CD4-positive, alpha-beta memory T cell (primary cell): ENCODE measurements at places on chromosomes 11 and 22. TPM values are rescaled to one million over a fixed set of nuclear protein-coding genes. Genes with fewer than 3 reads are reported as not detected.

Gene CASP5
- total RNA-seq: not detected

Gene RBMXL2
- total RNA-seq: not detected

Gene SLC5A12
- not detected for total RNA-seq

Gene NXPE2
- total RNA-seq: not detected

Gene CASP12
- total RNA-seq: not detected

Gene EXPH5
- 4.0 TPM for total RNA-seq

Gene ELMOD1
- total RNA-seq: not detected

Gene DDTL
- 5.3 TPM for total RNA-seq

- no peaks in the 10 kb centered on the region for H3K27me3 ChIP-seq
- H3K4me3 ChIP-seq: no peak overlapping the region
- DNase-seq: no peak
- no peaks in the 10 kb centered on the region for H3K36me3 ChIP-seq
- no peak overlapping the region for H3K27ac ChIP-seq
Observed at GRCh38 chr11:105829084-105829483, 193.0 kb downstream of the MSANTD4 start.

- no peak overlapping the region for H3K27ac ChIP-seq
- H3K36me3 ChIP-seq: no peaks in the 10 kb centered on the region
- H3K27me3 ChIP-seq: no peaks in the 10 kb centered on the region
- no peak overlapping the region for H3K4me3 ChIP-seq
Observed at GRCh38 chr11:118673361-118674081, 5.9 kb downstream of the TREH start.

DNA sequence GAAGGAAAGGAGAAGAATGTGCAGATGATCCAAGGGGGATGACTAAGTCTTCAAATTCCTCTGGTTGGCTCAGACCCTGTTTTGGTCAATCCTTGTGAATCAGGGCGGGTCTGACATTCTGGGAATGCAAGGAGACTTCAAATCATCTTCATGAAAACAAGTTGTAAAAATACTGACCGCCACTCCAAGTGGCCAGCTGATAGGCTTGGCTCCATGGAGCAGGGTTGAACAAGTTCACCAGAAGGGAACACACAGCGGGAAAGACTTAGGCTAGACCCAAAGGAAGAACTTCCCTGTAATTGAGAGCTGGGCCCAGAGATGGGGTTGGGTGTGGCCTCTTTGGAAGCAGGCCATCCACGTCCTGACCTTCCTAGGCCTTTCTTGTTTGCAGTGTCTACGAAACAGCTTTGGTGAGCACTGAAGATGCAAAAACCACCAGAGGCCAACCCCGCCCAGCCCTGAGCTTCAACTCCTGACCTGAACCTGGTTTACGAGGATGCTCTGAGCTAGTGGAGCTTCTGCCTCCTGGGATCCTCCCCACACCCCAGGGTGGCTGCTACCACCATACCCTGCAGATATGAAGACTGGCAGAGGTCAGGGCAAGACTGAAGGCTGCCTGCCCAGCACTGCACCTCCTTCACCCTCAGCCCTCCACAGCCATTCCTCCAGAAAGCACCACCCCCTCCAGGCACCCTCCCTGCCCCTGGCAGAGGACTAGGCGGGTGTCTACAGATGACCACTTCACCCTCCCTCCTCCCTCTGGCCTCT is 26.1 kb downstream of the GDPD5 start:
- no peak overlapping the region for H3K27ac ChIP-seq
- H3K36me3 ChIP-seq: no peaks in the 10 kb centered on the region

GRCh38 chr22:19599626-19600243 is 75.5 kb upstream of the CLDN5 start:
- peaks cover 43% of the 10 kb centered on the region for H3K4me1 ChIP-seq
- H3K4me3 ChIP-seq: no peak overlapping the region
- H3K27me3 ChIP-seq: no peaks in the 10 kb centered on the region
- DNase-seq: no peak
- H3K27ac ChIP-seq: no peak overlapping the region
- no peaks in the 10 kb centered on the region for H3K36me3 ChIP-seq

DNA sequence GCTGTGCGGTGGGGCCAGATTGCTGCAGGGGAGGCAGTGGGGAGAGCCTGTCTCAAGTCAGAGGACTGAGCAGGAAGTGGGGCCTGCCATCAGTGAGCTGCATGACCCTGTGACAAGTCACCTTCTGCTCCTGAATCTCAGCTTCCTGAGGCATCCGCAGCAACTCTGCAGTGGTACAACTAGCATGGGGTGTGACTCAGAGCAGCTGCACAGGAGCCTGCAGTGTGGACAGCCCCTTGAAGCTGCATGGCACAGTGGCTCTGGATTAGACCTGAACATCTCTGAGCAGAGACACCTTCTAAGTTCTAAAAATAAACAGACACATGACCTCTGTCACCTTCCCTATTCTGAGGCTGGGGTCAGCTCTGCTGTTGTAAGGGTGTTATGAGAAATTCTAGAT is 18.0 kb downstream of the FAM227A start:
- H3K27ac ChIP-seq: no peak overlapping the region
- no peak overlapping the region for H3K4me3 ChIP-seq
- no peaks in the 10 kb centered on the region for H3K4me1 ChIP-seq
- no peaks in the 10 kb centered on the region for H3K36me3 ChIP-seq
- H3K27me3 ChIP-seq: no peaks in the 10 kb centered on the region

- H3K36me3 ChIP-seq: no peaks in the 10 kb centered on the region
- H3K4me3 ChIP-seq: no peak overlapping the region
- H3K4me1 ChIP-seq: no peaks in the 10 kb centered on the region
- no peak overlapping the region for H3K27ac ChIP-seq
Observed at GRCh38 chr11:134425816-134426536, 13.9 kb upstream of the B3GAT1 start.

- no peak overlapping the region for H3K27ac ChIP-seq
- DNase-seq: no peak
- no peaks in the 10 kb centered on the region for H3K27me3 ChIP-seq
- peaks cover 50% of the 10 kb centered on the region for H3K4me1 ChIP-seq
- H3K36me3 ChIP-seq: no peaks in the 10 kb centered on the region
- H3K4me3 ChIP-seq: no peak overlapping the region
Observed at GRCh38 chr22:38309614-38310517, 7.4 kb downstream of the CSNK1E start.

GRCh38 chr11:111298413-111299100 is at the start of gene POU2AF3:
Gene POU2AF3, plus strand, starts transcription at chr11:111298546. Its CDS starts 36 bp downstream, at chr11:111298582.
- H3K36me3 ChIP-seq: no peaks in the 10 kb centered on the region
- no peaks in the 10 kb centered on the region for H3K27me3 ChIP-seq
- no peak for DNase-seq
- H3K4me1 ChIP-seq: no peaks in the 10 kb centered on the region
- H3K4me3 ChIP-seq: no peak within 1 kb of the TSS
- H3K27ac ChIP-seq: no peak within 1 kb of the TSS

DNA sequence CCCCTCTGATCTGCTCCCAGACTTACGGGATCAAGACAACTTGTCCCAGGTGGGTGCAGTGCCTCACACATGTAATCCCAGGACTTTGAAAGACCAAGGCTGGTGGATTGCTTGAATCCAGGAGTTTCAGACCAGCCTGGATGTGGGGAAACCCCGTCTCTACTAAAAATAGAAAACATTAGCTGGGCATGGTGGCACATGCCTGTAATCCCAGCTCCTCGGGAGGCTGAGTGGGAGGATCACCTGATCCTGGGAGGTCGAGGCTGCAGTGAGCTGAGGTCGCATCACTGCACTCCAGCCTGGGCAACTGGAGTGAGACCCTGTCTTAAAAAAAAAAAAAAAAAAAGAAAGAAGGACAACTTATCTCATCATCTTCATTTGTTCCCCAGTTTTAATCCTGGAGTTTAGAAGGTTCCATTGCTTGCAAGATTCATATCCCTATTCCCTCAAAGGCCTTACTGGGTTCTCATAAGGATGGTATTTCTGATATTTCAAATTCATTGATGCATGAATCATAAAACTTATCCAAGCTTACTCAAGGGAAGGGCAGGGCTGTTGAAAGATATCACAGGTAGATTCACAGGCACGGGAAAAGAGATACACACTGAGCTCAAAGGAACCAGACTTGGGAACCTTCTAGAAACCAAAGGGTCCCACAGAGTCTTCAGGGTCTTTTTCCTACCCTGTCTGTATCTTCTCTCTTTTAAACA is 14.6 kb downstream of the ENDOD1 start:
- H3K36me3 ChIP-seq: peaks cover 3% of the 10 kb centered on the region
- no peaks in the 10 kb centered on the region for H3K4me1 ChIP-seq
- no peak overlapping the region for H3K27ac ChIP-seq
- DNase-seq: no peak
- H3K4me3 ChIP-seq: no peak overlapping the region

DNA sequence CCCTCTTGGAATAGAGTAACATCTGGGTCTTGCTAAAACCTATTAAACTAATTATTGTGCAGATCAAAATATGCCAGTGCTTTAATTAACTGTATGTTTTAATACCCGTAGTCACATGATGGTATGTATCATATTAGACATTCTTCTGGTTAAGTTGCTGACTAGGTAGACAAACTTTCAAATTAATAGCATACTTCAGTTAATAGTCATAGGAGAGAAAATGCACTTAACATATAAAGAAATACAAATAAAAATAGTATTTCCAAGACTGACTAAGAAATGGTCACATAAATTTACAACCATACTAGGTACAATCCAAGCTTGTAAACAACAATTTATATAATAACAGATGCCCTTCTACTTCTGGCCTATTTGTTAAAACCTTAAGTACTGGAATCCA is 7.6 kb upstream of the EXPH5 start:
- H3K4me3 ChIP-seq: no peak overlapping the region
- no peaks in the 10 kb centered on the region for H3K36me3 ChIP-seq
- no peak for DNase-seq

- peak; percentile 5 for DNase-seq
- H3K27me3 ChIP-seq: peaks cover 33% of the 10 kb centered on the region
- H3K36me3 ChIP-seq: no peaks in the 10 kb centered on the region
- H3K27ac ChIP-seq: no peak within 1 kb of the TSS
Observed at GRCh38 chr11:75668451-75669297, at the start of gene MAP6. Gene MAP6, minus strand, starts transcription at chr11:75669038. Its CDS starts 669 bp downstream, at chr11:75668369.

DNA sequence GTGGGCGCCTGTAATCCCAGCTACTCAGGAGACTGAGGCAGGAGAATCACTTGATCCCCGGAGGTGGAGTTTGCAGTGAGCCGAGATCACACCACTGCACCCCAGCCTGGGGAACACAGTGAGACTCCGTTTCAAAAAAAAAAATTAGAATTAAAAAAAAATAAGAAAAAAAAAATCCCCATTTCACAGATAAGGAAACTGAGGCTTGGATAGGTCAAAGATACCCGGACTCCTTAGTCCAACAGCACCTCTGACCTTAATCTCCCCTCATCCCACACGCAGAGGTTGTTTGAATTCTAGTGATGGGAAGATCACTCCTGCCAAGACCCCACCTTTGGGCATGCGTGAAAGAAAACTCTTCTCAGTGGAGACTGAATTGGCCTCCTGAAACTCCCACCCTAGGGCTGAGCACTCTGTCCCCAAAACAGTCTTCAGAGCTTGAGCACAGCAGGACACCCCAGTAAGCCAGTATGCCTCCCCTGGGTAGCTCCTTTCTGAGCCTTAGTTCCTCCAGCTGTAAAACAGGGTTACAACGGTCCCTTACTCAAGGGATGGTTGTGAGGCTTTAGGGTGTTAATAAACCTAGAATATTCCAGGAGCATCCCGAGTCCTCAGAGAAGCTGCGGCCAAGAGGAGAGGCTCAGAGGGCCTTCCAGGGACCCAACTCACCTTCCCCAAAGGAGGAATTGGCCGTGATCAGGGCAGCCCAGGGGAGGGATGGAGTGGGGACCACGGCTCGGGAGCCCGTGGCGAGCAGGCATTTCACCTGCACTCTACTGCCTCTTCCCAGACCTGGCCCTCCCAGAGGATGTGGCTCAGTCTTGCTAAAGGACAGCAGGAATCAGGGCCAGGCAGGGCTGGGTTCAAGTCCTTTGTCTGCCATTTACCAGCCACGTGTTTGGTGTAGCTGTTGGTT is 73.3 kb downstream of the NFAM1 start:
- no peaks in the 10 kb centered on the region for H3K27me3 ChIP-seq
- H3K27ac ChIP-seq: no peak overlapping the region

- DNase-seq: no peak
- no peak overlapping the region for H3K4me3 ChIP-seq
- H3K27me3 ChIP-seq: no peaks in the 10 kb centered on the region
- no peaks in the 10 kb centered on the region for H3K36me3 ChIP-seq
- H3K4me1 ChIP-seq: no peaks in the 10 kb centered on the region
Observed at GRCh38 chr11:130633466-130633865, 185.0 kb downstream of the ADAMTS15 start.

GRCh38 chr22:31321421-31321820 is 24.7 kb downstream of the PATZ1 start:
- no peaks in the 10 kb centered on the region for H3K4me1 ChIP-seq
- H3K27ac ChIP-seq: no peak overlapping the region

GRCh38 chr11:111119751-111120150 is 125.8 kb upstream of the POU2AF2 start:
- no peaks in the 10 kb centered on the region for H3K4me1 ChIP-seq
- no peaks in the 10 kb centered on the region for H3K27me3 ChIP-seq
- no peak for DNase-seq
- H3K4me3 ChIP-seq: no peak overlapping the region
- H3K36me3 ChIP-seq: no peaks in the 10 kb centered on the region

DNA sequence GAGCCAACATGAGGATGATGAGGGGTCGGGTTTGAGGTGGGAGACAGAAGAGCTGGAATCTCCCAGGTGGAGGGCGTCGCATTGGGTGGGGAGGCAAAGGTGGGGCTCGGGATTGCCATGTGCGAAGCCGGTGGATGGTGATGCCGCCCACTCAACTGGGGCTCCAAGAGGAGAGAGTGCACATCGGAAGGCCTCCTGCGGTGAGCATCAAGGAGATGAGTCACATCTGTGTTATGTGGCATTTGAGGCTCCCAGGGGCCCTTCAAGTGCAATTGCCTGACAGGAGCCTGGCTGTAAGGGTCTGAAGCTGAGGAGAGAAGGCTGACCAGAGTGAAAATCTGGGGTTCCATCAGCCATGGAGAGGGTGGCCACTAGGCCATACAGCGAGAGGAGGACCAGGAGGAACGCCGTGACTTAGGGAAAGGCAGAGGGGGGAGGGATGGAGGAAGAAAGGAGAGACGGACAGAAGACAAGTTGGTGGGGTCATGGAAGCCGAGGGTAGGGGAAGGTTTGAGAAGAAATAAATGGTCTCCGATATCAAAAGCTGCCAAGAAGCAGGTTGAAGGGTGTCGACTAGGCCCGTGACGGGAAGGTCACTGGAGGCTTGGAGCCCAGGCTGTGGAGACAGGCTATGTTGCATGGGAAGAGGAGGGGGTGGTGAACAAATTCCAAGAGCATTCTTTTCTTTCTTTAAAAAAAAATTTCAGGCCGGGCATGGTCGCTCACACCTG is 21.3 kb downstream of the RASD2 start:
- no peak overlapping the region for H3K4me3 ChIP-seq
- no peak for DNase-seq
- H3K4me1 ChIP-seq: no peaks in the 10 kb centered on the region
- no peak overlapping the region for H3K27ac ChIP-seq
- H3K27me3 ChIP-seq: no peaks in the 10 kb centered on the region
- no peaks in the 10 kb centered on the region for H3K36me3 ChIP-seq
